Renal cortical epithelial cell (primary cell): ENCODE measurements at places on chromosomes 16 and 17. TPM values are rescaled to one million over a fixed set of nuclear protein-coding genes. Genes with fewer than 3 reads are reported as not detected.

- no peak for DNase-seq
These were observed 31.2 kb upstream of the BCAR1 start for GRCh38 chr16:75282466-75283281.

DNA sequence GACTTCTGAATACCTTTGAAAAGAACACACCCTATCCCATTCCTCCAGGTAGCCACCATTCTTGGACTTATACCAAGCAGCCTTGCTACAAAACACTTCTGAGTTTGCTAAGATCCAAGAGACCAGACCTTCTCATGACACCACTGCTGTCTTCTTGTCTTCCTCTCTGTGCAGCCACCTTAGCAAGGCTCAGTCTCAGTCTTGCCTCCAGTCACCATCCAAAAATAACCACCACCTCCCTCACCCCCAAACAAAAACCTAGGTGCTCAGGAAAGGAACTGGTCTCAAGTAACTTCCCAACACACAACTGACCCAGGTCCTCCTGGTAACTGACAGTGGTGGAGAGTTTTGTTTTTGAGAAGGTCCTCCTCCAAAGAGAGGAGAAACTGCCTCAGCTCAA lies 90.9 kb upstream of the CORO6 start:
- no peak for DNase-seq

SEBOX gene
- not detected in 2 replicates for total RNA-seq

- peak; percentile 90 for DNase-seq
These were observed 111.1 kb downstream of the SMG6 start for GRCh38 chr17:2192367-2193057.

NPIPA8 gene
- not detected in 2 replicates for total RNA-seq

GRCh38 chr16:55911616-55912015 lies 36.4 kb upstream of the CES5A start:
- DNase-seq: no peak

DNA sequence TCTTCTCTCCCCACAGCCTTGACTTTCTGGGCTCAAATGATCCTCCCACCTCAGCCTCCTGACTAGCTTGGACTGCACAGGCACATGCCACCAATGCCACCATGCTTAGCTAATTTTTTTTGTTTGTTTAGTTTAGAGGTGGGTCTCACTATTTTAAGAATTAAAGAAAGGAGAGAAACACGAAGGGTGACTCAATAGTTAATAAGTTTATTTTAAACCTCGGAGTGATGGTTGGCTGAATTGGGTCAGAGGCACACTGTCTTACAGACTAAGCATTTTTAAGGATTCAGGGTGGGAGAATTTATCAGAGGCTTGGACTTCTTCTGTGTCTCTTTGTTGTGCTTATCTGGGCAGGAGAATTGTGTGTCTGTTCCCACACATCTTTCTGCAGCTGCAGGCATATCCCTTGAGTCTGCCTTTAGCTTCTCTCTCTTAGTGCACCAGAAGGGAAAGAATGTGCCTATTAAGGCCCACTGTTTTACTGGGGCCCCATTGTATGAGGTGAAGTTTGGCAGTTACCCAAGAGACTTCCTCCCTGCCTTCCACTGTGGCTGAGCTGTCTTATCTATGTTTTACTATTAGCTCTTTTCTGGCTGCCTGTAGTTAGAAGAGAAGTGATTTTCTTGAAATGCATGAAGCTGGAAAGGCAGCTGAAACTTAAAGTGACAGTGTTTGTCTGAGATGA lies 2172.0 kb downstream of the TP53TG3F start:
- peak; percentile 89 for DNase-seq

HNF1B gene
- total RNA-seq: 16.8 and 87.9 TPM in 2 replicates

GRCh38 chr17:7056386-7056785 lies 12.5 kb upstream of the SLC16A11 start:
- DNase-seq: peak; percentile 61

GRCh38 chr16:83561876-83562275 lies 245.9 kb upstream of the HSBP1 start:
- DNase-seq: peak; percentile 24
